ENCODE measurements at places on chromosomes 13 and 19. TPM values are rescaled to one million over a fixed set of nuclear protein-coding genes. Genes with fewer than 3 reads are reported as not detected.

DNA sequence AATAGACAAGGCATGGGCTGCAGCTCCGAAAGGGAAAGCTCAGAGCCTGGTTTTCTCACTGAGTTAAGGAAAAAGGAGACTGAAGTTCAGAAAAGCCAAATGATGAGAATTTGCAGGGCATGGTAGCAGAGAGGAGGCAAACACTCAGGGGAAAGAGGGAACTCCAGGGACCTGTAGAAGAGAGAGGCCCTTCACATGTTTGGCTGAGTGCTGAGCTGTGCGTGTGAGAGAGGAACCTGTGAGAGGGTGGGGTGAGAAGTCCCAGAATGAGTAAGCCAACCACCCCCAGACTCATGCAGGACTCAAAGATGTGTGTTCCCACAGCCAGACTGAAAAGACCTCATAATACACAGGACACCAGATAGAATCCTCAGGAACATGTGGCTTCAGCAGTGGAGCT is 2.8 kb upstream of the CRYL1 start:
- peak; percentile 51 for DNase-seq

DNA sequence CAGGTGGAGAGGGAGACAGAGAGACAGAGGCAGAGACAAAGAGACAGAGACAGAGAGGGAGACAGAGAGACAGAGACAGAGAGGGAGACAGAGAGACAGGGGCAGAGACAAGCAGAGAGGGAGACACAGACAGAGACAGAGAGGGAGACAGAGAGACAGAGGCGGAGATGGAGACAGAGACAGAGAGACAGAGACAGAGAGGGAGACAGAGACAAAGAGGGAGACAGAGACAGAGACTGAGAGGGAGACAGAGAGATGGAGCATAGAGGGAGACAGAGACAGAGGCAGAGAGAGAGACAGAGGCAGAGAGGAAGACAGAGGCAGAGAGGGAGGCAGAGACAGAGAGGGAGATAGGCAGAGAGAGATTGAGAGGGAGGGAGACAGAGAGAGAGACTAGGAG is 29.3 kb downstream of the SBNO2 start:
- no peak for DNase-seq

DNA sequence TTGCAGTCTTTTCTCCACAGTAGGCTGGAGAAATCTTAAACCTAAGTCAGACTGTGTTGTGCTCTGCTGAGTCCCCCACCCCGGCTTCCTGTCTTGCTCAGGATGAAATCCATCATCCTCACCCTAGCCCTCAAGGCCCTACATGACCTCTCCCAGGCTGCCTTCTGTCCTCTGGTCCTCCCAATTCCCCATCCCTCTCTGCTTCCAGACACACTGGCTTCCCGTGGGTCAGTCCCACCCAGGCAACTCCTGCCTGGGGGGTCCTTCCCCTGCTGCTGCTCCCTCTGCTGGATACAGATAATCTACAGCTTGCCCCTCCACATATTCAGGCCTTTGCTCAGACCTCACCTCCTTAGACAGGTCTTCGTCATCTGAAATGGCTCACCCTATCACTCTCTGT is 18.4 kb upstream of the CBY2 start:
- no peak for DNase-seq

DNA sequence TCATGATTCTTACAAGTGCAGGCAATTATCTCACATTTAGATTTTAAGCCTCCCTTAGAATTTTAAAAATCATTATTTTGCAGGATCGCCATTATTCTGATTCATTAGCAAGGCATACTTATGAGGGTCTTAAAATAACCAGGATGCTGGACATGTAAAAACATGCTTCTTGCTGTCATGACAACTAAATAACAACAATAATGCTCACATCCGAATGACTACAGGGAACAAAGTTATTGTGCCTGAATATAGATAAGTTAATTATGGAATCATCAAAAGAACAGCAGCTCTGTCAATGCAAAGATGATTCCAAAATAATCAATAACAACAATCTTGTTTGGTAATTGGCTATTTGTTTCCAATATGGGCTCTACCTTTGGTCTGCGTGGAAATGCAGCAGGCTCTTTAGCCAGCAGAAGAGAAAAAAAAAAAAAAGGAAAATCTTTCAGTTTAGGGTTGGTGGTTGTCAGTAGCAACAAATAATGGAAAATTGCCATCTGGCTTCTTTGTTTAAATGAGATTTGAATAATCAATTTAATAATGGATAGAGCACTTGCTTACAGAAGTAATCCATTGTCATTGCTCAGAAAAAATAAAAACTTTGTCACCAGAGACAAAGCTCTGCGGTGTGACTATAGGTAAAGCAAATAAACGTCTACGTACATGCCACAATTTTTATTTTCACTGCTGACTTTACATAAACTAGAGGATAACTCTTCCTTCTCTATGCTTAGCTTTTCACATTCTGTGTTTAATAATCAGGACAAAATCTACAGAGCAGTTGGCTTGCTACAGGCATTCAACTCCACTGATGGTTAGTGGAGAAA is 468.9 kb upstream of the TSHZ3 start:
- no peak for DNase-seq

- DNase-seq: no peak
Measured at GRCh38 chr19:48466561-48467325, 2.4 kb upstream of the CYTH2 start.

GRCh38 chr19:4376991-4377781 is 23.2 kb downstream of the SH3GL1 start:
- DNase-seq: no peak

- DNase-seq: no peak
Measured at GRCh38 chr13:59157181-59157580, 1006.5 kb downstream of the DIAPH3 start.

DNA sequence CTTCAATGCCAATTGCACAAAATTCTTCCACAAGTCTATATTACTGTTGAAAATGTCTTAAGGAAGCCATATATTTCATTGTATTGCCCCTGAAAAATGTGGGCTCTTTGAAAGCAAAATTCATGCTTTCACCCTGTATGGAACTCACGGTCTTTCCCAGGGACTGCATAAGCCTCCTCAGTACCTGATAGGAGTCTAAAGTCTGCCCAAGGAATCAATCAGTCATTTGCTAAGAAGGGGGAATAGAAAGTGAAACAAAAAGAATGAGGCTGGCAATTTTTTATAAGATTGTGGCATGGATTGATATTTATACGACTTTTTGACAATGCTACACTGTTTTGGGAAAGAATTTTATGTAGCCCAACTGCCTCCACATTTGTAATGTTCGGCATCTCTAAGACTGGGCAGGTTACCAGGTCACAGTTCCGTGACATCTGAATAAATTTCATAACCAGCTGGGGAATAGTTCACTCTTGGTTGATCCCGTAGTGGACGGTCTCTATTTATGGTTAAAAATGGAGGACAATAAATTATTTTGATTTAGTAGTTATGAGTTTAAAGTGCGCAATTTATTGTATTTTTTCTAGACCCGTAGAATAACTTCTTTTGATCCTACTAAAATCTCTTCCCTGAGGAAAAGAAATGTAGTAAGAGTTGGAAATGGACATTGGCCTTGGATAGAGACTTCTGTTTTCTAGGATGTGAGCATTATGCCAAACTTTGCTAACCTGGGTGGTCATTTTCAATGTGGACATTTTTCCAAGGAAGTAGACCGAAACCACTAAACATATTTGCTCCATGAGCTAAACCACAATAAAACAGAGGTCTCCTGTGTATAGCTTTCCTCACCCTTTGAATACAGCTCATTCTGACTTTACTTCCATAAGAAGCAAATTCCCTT is 1585.4 kb downstream of the EFNB2 start:
- DNase-seq: no peak

Gene LRRC8E
- total RNA-seq: not detected

Gene GPC5
- total RNA-seq: 0.66 TPM

Gene ZGLP1
- 3.3 TPM for total RNA-seq

Gene NPAS1
- total RNA-seq: not detected

Gene RETN
- total RNA-seq: not detected
